ENCODE measurements at places on chromosomes 6 and 20.

DNA sequence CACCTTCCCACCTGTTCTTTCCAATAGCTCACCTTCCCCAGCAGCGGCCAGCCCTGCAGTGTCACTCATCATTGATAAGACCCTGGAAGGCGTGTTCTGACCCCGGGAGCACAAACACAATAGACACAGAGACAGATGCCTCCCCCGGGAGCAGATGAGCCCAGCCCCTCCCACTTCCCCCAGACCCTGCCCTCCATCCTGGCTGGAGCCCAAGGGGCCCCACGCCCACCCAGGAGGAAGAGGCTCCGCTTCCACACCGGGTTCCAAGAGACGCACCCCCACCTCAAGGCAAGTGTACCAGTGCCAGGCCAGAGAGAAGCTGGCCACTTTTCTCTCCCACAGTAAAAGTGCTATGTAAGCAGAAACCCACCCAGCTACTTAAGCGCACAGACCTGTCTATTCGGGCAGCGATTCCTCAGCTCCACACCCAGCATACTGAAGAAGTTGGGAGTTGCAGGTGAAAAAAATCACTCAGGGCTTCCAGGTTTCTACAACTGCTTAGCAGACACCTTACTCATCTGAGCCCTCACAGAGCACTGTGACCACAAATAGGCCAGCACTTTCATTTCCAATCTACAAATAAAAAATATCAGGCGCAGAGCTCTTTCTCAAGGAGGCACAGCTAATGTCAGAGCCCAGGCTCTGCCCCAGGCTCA, 93.4 kb upstream of the NXT1 start:
- DNase-seq: no peak

GRCh38 chr6:882084-882598, 189.2 kb upstream of the EXOC2 start:
- no peak for DNase-seq

GRCh38 chr20:62019144-62019805, 46.4 kb downstream of the TAF4 start:
- DNase-seq: no peak

GRCh38 chr6:29557320-29557719, 2.2 kb downstream of the UBD start:
- no peak for DNase-seq

GRCh38 chr20:955111-955510, 39.0 kb upstream of the ANGPT4 start:
- DNase-seq: no peak

DNA sequence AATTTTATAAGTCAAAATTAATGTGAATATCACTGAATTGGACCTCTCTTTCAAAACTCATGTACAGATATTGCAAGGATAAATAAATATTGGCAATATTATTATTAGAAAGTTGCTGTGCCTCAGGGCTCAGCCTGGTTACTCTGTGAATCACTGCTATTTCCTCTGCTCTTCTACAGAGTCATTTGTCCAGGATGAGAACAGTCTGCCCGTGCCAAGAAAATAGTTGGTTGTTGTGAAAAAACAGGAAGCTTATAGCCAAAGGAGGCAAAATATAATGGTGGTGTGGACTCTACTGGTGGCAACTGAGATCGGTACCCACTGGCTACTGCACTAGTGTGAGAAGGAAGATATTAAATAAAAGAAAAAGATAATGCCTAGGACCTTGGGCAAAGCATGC, 93.6 kb downstream of the RIMS1 start:
- no peak for DNase-seq

GRCh38 chr20:10288954-10289646, 70.5 kb downstream of the SNAP25 start:
- no peak for DNase-seq

- DNase-seq: no peak
Measured at GRCh38 chr6:17908831-17909230, 78.6 kb downstream of the KIF13A start.

Measured in effector CD8-positive, alpha-beta T cell (primary cell).